ENCODE measurements at places on chromosomes 16 and 17.

GRCh38 chr16:12344577-12345343 is 368.2 kb downstream of the SNX29 start:
- no peak for DNase-seq

- DNase-seq, result no peak
Observed at GRCh38 chr16:9508328-9508936, 417.0 kb downstream of the HAPSTR1 start.

- DNase-seq, result no peak
Observed at GRCh38 chr17:60077226-60077625, 1.5 kb downstream of the HEATR6 start.

DNA sequence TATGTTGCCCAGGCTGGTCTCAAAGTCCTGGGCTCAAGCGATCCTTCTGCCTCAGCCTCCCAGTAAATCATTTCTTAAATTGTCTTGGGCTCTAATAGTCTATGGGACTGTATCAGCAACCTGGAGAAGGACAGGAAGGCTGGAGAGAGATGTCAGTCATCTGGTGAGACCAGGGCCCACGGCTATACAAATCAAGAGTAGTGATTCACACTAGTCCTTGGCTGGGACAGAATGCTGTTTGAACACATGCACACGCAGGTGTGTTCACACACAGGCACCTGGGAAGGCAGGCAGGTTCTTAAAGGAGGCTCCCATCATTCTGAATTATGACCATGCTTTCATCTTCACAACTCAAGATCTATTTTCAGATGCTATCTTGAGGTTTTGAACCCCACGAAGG is 14.1 kb downstream of the NQO1 start:
- DNase-seq, result no peak

DNA sequence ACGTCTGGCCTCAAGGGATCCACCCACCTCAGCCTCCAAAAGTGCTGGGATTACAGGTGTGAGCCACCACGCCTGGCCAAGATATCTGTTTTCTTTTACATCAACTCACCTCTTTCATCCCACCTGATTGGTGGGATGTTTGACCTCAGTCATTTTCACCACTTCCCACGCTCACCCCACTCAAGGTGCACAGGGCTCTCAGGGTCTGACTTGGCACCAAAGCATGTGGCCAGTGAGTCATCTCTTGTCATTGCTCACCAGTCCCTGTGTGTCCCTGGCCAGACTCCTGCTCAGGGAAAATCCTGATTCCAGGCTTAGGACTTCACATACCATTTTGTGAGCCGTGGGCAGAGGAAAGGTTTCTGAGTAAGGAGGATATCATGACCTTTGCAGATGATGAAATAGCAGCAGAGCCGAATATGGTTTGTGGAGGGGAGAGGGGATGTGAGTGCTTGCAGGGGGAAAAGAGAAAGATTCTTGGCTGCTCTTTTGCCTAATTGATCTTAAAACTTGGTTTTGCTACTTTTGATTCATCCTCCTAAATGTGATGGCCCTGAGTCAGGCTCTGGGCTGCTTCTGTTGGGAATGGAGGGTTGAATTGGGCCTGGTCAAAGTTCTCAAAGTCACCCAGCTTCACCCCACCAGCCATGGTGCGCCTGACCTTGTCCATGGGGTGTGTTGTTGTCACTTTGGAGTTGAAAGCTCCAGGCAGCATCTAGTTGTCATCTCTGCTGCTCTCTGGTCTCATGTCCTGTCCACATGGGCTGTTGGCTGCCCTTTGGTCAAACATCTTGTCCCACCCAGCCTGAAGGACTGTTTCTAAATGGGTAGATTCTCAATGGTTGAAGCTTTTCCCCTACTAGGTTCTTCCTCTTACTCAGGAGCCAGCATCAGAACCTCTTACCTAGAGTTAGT is 6.0 kb upstream of the KCNH6 start:
- no peak for DNase-seq

DNA sequence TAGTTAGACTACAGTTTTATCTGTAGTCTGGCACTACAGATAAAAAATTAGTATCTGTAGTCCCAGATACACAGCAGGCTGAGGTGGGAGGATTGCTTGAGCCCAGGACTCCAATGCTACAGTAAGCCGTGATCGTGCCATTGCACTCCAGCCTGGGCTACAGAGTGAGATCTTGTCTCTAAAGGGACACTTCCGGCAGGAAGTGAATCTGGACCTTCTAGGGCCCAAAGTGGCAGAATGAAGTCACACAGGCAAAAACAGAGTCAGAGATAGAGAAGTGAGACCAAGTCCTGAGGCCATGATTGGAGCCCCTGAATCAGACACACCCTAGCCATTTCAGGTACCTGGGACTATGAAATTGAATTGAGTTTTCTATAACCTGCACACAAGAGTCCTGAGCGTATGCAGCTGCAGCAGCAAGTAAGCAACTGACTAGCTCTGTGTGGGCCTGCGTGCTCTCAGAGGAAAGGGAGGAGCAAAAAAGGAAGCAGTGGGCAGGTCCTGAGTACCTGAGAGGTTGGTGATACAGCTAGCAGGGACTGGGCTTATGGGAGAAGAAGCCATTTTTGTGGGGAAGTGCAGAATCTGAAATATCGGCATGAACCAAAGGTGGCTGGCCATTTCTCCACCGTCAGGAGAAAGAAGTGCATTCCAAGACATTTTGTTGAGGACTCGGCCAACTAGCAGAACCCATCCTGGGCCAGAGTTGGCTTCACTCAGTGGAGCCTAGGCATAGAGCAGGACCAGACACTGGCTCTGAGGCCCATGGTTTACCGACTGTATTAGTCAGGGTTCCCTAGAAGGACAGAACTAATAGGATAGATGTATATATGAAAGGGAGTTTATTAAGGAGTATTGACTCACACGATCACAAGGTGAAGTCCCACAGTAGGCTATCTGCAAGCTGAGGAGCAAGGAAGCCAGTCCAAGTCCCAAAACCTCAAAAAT is 27.2 kb upstream of the BRD7 start:
- no peak for DNase-seq

GRCh38 chr16:30122604-30123160 is 338 bp downstream of the MAPK3 start:
- DNase-seq, result no peak

DNA sequence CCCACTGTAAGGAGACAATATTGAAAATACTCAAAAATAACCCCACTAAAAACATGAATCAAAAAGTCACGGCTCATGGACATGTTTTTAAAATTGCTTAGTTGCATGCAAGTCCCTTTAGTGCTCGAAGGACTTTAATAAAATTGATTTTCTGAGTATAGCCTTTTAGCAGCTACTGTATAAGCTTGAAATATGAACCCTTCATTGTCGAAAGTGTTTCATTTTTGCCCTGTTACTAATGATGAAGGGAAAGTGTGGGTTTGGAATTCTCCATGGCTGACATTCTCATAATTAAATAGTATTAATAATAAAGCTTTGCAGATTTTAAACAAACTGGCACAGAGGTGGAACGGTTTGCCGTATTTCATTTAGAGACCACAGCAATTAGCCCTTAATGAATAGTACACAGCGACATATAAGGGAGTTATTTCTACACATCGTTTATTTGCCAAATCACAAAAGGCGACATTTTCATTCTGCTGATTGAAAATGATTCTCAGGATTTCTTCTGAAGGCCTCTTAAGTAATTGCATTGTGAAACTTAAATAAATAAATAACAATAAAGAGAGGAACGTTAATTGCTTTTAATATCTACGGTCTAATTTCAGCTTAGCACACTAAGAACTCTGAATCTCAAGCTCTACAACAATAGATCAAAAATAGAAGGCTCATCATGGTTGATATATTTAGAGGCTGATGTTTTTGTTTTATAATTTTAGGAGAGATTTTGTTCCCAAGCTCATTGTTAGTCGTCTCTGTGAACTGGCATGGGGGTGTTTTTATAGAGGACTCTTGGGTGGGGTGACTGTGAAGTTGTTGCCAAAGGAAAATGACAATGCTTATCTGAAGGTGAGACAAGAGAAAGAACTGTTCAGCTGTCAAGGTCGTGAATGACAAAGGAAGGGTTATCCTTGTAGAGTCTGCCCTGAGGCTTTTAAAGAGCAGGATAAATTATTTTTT is 60.6 kb downstream of the IRX6 start:
- DNase-seq, result no peak

DNA sequence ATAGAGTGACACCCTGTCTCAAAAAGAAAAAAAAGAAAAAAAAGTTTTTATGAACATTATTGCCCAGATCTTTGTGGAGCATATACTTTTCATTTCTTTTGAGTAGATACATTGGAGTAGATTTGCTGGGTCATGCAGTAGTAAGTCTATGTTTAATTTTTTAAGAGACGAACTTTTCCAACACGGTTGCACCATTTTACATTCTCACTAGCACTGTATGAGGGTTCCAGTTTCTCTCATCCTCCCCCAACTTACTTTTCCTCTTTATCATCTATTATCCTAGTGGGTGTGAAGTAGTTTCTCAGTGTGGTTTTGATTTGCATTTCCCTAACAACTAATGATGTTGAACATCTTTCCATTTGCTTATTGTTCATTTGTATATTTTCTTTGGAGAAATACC is 10.5 kb downstream of the RPS6KB1 start:
- no peak for DNase-seq

GRCh38 chr16:27169511-27170071 is 33.7 kb upstream of the KDM8 start:
- no peak for DNase-seq

- no peak for DNase-seq
Observed at GRCh38 chr16:77549876-77550275, 115.0 kb upstream of the ADAMTS18 start.

DNA sequence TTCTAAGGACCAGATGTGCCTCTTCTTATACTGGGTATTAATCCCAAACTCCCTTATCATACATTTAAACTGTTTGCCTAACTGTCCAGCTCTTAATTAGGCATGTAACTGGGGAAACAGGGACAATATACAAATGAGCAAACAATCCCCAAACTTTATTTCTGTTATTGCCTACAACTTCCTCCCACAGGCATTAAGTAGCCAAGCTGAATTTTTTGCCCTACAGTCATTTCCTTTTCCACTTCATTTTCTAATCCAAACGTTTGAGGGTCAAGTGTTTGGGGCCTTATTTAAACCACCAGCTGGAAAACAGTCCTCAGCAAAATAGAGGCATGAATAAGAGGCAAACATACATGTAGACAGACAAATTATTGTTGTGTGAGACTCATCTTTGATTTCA is 77.4 kb upstream of the CCL2 start:
- DNase-seq, result no peak

- DNase-seq, result no peak
Observed at GRCh38 chr17:3986270-3986938, 22.2 kb upstream of the ATP2A3 start.

DNA sequence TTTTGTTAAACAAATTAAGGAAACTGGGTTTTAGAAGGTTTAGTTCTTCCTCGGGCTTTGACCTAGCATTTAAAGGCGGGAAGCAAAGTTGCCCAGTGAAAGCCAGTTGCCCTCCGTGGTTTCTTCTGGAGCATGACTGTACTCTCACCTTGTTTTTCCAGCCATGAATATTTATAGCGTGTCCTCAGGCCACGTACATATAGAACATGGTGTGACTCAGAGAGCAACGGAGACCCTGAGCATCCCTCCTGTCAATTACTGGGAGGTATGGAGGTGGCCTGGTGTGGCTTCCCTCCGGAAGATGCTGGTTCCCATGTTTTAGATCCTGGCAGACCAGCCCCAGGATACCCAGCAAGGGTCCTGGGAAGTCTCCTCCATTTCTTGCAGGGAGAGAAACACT is 48.4 kb downstream of the AKAP1 start:
- no peak for DNase-seq

GRCh38 chr16:75305364-75306098 is 54.1 kb upstream of the BCAR1 start:
- peak; percentile 92 for DNase-seq

GRCh38 chr16:396199-396598 is 800 bp upstream of the NME4 start:
- no peak for DNase-seq

GRCh38 chr16:55497558-55497957 is 11.3 kb upstream of the LPCAT2 start:
- no peak for DNase-seq

GRCh38 chr17:10121971-10122707 is 76.3 kb downstream of the GAS7 start:
- DNase-seq, result peak; percentile 24

DNA sequence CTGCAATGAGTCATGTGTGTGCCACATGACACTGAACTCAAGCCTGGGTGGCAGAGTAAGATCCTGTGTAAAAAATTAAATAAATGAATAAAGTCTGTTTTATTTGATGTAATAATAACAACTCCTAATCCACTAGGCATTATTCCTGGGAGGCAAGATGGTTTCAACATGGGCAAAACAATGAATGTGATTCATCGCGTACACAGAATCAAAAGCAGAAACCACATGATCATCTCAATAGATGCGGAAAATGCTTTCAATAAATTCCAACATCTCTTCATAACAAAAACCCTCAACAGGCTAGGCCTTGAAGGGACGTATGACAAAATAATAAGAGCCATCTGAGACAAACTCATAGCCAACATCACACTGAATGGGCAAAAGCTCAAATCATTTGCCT is 195.4 kb downstream of the CDH11 start:
- no peak for DNase-seq

GRCh38 chr16:3878610-3879009 is 1.9 kb downstream of the CREBBP start:
- DNase-seq, result no peak

- peak; percentile 89 for DNase-seq
Observed at GRCh38 chr17:7252176-7253043, at the start of gene ELP5. Gene ELP5, plus strand, starts transcription at chr17:7252215. Its CDS starts 336 bp downstream, at chr17:7252551.

DNA sequence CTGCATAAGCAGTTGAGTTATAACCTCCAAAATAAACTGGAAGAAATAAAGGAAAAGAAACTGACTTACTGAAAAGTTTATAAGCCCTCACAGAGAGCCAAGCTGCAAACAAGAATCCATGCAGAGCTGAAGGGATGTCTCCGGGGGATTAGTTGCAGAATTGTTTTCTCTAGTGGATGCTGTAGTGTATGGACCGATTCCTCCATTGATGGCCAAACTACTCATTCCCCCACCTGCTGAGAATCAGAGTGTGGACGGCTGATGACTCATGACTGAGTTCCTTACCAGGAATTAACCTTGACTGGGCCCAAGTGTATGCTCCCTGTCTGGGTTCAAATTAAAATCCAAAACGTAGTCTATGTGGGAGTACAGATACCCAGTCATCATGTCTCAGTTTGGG is 93.9 kb upstream of the CDH8 start:
- DNase-seq, result no peak

GRCh38 chr17:79942591-79943346 is 92.9 kb downstream of the TBC1D16 start:
- no peak for DNase-seq

Data from bone marrow (tissue), 2 donors.